Ascending aorta (tissue), 2 donors: ENCODE measurements at places on chromosomes 2 and 18. TPM values are rescaled to one million over a fixed set of nuclear protein-coding genes. Genes with fewer than 3 reads are reported as not detected.

FSIP2 gene
- total RNA-seq = under 0.01 TPM

MIB1 gene
- 11.0 TPM for total RNA-seq

POTEJ gene
- not detected for total RNA-seq

GDF7 gene
- total RNA-seq = 11.6 TPM

C2orf92 gene
- total RNA-seq = 4.6 TPM

ADRA2B gene
- total RNA-seq = 9.4 TPM

GAD1 gene
- total RNA-seq = 0.96 TPM

MATN3 gene
- 0.64 TPM for total RNA-seq

CBLN2 gene
- total RNA-seq = 8.2 TPM

DNA sequence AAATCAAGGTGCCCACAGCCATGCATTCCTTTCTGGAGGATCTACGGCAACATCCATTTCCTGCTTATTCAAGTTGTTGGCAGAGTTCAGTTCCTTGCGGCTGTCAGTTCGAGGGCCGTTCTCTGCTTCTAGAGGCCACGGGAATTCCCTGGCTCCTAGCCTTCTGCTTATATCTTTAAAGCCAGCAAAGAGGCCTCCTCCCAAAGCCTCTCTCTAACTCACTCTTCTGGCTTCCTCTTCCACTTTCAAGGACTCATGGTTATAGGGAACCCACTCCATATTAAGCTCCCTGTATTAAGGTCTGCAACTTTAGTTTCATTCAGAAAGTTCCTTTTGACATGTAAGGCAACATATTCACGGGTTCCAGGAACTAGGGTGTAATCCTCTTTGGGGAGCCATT, 150.1 kb upstream of the RMP24 start:
- DNase-seq = no peak

GRCh38 chr18:49045585-49045984, 94.8 kb upstream of the SMAD7 start:
- no peak for DNase-seq

DNA sequence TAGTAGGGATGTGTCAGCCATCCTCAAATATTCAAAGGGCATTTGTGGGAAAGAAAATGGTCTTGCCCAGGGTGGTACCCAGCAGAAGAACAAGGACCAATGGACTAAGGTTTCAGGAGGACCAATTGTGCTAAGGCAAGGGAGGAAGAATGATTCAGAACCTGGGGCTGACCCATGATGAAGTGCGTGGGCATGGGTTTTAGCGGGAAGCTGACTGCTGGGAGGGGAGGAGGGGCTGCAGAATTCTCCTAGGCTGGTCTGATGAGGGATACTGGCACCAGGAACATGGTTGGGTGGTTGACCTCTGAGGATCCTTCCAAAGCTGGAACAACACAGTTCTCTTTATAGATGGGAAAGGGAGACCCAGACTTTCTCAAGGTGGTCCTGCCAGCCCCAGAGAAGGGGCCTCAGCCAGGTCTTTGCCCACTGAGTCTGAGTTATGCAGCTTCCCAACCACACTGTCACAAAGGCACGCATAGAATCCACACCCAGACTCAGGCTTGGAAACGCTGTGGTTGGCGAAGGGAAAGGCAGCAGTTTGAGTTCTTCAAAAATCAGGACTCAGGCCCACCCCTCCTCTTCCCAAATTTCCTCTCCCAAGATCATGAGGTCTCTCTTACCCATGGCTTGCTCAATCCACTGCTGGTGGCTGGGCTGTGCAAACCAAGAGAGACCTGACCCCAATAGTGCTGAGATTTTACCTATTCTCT, 37.3 kb downstream of the MARCO start:
- no peak for DNase-seq

DNA sequence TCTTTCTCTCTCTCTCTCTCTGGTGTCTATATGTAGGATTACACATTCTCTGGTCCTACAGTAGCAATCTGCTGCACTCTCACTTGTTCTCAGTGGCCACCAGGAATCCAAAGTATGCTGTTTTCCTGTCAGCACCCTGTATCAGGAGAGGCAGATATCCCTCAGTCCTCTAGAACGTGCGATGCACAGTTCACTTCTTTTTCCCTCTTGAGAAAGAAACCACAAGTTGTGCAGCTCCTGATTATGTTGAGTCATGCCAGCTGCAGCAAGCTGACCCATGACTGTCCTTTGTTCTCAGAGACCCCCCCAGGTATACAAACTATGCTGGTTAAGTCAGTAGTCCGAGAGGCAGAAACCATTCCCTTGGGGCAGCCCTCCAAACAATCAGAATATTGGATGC, 54.6 kb downstream of the LANCL1 start:
- no peak for DNase-seq

DNA sequence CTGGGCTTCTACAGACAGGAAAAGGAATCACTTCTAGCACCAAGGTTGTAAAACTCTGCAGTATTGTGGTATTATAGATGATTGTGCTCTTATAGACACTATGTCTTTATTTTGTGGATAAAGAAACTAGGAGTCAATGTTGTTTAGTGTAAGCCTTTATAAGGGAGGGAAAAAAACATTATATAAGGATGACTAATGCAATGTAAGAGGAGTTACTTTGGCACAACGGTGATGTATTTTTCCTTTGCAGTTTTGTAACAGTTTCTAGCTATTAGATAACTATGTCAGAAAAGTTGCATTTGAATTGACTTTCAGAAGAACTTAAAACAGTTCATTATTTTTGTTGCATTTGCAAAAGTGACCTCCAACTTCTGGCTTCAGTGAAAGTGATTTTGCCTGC, 545.4 kb downstream of the CCDC85A start:
- no peak for DNase-seq

- DNase-seq = no peak
Observed at GRCh38 chr2:165678882-165679281, 115.2 kb downstream of the GALNT3 start.

- no peak for DNase-seq
Observed at GRCh38 chr2:16763493-16763899, 97.9 kb upstream of the CYRIA start.
